ENCODE measurements at places on chromosomes 12 and 14. TPM values are rescaled to one million over a fixed set of nuclear protein-coding genes. Genes with fewer than 3 reads are reported as not detected.

- no peak for DNase-seq
- no peak overlapping the region for H3K27ac ChIP-seq
- H3K4me1 ChIP-seq, result no peaks in the 10 kb centered on the region
- no peaks in the 10 kb centered on the region for H3K36me3 ChIP-seq
These were observed 89.2 kb downstream of the CFAP54 start for GRCh38 chr12:96578526-96579125.

DNA sequence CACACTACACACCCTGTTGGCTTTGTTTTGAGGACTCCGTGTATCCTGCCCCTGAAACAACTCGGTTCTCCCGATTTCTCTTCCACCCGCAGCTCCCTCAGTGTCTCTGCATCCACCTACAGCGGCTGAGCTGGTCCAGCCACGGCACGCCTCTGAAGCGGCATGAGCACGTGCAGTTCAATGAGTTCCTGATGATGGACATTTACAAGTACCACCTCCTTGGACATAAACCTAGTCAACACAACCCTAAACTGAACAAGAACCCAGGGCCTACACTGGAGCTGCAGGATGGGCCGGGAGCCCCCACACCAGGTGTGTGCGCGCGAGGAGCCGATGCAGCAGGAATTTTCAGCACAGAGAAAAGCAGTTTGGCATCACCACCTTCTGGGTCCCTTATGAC, 10.5 kb downstream of the ALKBH2 start:
- DNase-seq, result no peak
- H3K36me3 ChIP-seq, result no peaks in the 10 kb centered on the region
- no peak overlapping the region for H3K27ac ChIP-seq

- no peaks in the 10 kb centered on the region for H3K27me3 ChIP-seq
- no peak for DNase-seq
- H3K36me3 ChIP-seq, result no peaks in the 10 kb centered on the region
These were observed 682 bp downstream of the CREBL2 start for GRCh38 chr12:12612358-12612757.

DNA sequence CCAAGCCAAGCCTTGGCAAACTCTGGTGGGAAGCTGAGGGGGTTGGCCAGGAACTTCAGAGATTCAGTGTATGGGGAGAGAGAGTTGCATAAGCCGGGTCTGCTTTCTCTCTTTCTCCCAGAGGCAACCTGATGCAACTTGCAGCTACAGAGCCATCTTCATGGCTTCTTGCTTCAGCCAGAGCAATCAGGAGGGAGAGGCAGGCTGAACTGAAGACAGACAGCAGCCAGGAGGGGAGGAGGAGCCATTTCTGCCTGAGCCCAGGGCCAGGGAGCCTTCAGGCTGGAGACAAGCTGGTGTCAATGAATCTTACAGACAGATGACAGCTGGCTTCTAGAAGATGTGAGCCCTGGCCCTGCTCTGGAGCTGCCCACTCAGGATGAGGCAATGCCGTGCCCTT, 18.7 kb downstream of the NPC2 start:
- peaks cover 8% of the 10 kb centered on the region for H3K36me3 ChIP-seq
- H3K4me3 ChIP-seq, result no peak overlapping the region
- no peaks in the 10 kb centered on the region for H3K4me1 ChIP-seq
- no peaks in the 10 kb centered on the region for H3K27me3 ChIP-seq
- DNase-seq, result no peak
- no peak overlapping the region for H3K27ac ChIP-seq

The SMARCC2 gene
- 24.5 TPM for total RNA-seq

Measured in right lobe of liver (tissue), 6 donors.